ENCODE measurements at places on chromosomes 11 and 22.

- DNase-seq, result no peak
These were observed 29.0 kb downstream of the RTN4R start for GRCh38 chr22:20238901-20239675.

GRCh38 chr11:63698976-63699733 is 17.9 kb downstream of the RTN3 start:
- DNase-seq, result no peak

- no peak for DNase-seq
These were observed 1.1 kb downstream of the GLYAT start for GRCh38 chr11:58730507-58731089.

- peak; percentile 66 for DNase-seq
These were observed 11.0 kb upstream of the TMEM121B start for GRCh38 chr22:17132112-17132511.

- DNase-seq, result peak; percentile 52
These were observed 5.0 kb downstream of the IGSF22 start for GRCh38 chr11:18720808-18721560.

- DNase-seq, result no peak
These were observed 7.2 kb downstream of the POLD4 start for GRCh38 chr11:67345920-67346819.

GRCh38 chr11:92769112-92769511 is 200.3 kb upstream of the MTNR1B start:
- no peak for DNase-seq

DNA sequence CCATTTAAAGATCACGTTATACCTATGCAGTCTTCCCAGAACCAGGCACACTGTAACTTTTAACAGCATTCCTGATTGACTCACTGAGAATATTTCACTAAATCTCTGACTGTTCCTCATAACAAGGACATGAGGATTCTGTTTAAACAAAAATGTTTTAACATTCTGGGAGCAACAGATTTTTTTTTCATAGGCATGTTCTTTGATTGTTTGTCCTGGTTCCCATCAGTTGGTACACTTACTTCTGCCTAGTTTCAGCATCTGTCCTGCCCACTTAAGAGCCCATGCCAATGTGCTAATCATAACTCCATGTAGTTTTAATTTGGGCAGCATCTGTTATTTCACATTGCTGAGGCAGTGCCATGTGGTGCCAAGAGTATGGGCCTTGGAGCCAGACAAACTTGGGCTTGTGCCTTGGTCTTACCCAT is 138.5 kb upstream of the CTSC start:
- no peak for DNase-seq

DNA sequence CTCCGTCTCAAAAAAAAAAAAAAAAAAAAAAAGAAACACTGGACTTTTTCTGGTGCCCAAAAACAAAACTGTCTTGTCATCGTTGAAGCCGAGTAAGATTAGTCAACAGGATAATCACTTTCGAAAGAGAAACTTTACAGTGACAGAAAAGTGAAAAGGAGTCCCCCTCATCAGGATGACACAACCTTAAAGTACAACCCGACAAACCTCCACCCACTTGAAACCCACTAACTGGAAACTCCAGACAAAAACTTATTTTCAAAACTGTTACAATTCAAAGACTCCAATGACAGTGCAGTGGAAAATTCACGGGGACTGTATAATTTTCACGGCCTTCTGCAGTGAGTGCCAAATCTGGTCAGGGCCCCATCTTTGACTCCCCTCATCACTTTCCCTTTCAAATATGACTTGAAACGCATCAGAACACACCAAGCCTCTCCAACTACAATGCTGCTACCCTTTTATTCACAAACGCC is 1.3 kb downstream of the DENND5A start:
- DNase-seq, result no peak

DNA sequence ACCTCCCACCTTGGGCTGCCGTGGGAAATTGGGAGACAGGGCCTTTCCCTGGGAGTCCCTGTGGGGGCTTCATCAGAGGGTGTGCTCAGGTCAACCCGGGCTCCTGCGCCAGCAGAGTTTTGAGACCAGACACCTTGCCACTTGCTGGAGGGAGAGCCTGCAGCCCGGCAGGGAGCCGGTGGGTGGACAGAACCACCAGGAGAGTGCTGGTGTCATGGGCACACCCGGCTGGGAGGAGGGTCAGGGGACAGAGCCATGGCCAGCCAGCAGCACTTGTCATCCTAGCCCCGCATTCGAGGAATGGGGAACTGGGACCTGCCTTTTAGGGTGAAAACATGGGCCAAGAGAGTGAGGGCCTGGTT is 209.3 kb downstream of the TBC1D22A start:
- DNase-seq, result no peak

DNA sequence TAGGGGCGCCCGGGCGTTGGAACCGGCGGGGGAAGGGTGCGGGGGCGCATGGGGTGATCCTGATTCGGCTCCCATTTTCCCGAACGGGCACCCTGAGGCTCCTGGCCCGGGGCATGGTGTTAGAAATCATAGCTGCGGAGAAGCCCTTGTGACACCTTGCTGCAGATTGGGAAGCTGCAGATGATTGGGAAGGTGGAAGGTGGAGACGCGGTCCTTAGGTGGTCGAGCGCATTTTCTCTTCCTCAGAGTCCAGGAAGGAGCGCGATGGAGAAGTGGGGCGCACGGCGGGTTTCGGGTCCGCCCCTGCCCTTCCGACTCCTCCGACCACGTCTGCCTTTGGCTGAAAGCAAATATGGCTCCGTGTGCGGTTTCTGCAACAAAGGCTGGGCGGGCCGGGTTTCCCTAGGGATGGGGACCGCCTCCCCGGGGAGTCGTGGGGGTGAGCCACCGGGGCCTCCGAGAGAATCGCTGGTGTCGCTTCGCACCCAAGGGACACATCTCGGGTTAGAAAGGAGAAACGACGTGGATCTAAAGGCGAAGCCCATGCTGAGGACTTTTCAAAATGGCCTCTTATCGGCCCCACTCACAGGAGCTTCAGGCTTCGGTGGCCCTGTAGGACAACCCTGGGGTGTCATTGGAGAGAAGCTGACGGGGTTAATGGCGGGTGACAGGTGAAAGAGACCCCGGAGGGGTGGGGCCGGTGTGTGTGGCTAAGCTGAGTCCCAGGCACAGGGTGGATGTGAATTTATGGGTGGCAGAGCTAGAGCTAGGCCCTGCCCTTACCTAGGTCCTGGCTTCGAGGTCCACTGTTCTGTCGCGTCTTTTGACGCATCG is 707 bp upstream of the FTH1 start:
- no peak for DNase-seq

- no peak for DNase-seq
These were observed 3.2 kb downstream of the EHF start for GRCh38 chr11:34624069-34624468.

All from gastrocnemius medialis (tissue), 4 donors.